ENCODE measurements at places on chromosomes 7 and 10. TPM values are rescaled to one million over a fixed set of nuclear protein-coding genes. Genes with fewer than 3 reads are reported as not detected.

The ANLN gene
- 23.5 TPM for total RNA-seq

The ASAH2 gene
- total RNA-seq = 2.5 TPM

The SLC39A12 gene
- 2.5 TPM for total RNA-seq

The KLF14 gene
- total RNA-seq = not detected

The HOXA3 gene
- total RNA-seq = not detected

The GCK gene
- total RNA-seq = 5.3 TPM

The FAM131B gene
- total RNA-seq = 99.5 TPM

The GRM3 gene
- 133 TPM for total RNA-seq

The FKBP6 gene
- total RNA-seq = not detected

The IQUB gene
- total RNA-seq = 3.8 TPM
